B cell (primary cell): ENCODE measurements at places on chromosomes 12 and 14. TPM values are rescaled to one million over a fixed set of nuclear protein-coding genes. Genes with fewer than 3 reads are reported as not detected.
A peak's percentile ranks its signal among the peaks of the same experiment; 100 is the strongest.

GRCh38 chr12:4044101-4044500 lies 170.9 kb upstream of the PARP11 start:
- no peak overlapping the region for H3K27ac ChIP-seq
- no peak overlapping the region for H3K4me3 ChIP-seq
- H3K27me3 ChIP-seq = no peaks in the 10 kb centered on the region
- no peaks in the 10 kb centered on the region for H3K4me1 ChIP-seq
- DNase-seq = no peak

GRCh38 chr12:48988030-48988649 lies 10.0 kb downstream of the WNT1 start:
- DNase-seq = peak; percentile 76
- no peak overlapping the region for H3K27ac ChIP-seq
- H3K4me1 ChIP-seq = no peaks in the 10 kb centered on the region
- H3K27me3 ChIP-seq = peaks cover 51% of the 10 kb centered on the region
- no peak overlapping the region for H3K4me3 ChIP-seq

- no peak for DNase-seq
- H3K36me3 ChIP-seq = no peaks in the 10 kb centered on the region
- peak overlapping the region; percentile 75 for H3K27ac ChIP-seq
These were observed 3.8 kb downstream of the C14orf93 start for GRCh38 chr14:23006188-23006534.

DNA sequence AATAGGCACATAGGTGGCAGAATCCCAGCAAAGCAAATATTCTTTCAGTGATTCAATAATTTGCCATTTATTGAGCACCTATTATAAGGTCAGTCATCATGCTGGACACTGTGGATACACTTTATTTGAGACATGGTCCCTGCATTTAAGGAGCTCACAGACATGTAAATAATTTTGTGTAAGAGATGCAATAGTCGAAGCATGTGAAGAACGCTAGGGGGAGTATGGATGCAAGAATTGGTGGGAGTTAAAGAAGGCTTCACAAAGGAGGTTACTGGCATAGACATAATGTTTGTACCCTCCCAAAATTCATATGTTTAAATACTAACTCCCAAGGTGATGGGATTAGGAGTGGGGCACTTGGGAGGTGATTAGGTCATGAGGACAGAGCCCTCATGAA lies 260.6 kb upstream of the GARIN6 start:
- H3K36me3 ChIP-seq = no peaks in the 10 kb centered on the region
- DNase-seq = no peak
- H3K27ac ChIP-seq = no peak overlapping the region
- no peak overlapping the region for H3K4me3 ChIP-seq
- no peaks in the 10 kb centered on the region for H3K4me1 ChIP-seq

DNA sequence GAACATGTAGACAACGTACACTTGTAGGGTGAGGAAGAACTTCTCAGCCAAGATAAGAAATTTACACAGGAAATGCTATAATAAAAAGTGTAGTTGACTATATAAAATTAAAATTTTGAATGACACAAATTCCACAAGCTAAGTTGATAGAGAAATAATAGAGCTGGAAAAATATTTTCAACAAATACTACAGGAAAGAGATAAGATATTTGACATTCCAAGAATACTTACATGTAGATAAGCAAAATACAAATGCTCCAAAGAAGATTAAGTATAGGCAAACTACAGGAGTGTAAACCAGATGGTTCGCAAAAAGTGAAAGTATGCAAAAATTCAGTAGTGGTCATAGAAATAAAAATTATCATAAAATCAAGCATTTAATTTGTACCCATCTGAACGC lies 49.2 kb upstream of the ANP32D start:
- H3K27ac ChIP-seq = no peak overlapping the region
- no peaks in the 10 kb centered on the region for H3K4me1 ChIP-seq
- no peak for DNase-seq

DNA sequence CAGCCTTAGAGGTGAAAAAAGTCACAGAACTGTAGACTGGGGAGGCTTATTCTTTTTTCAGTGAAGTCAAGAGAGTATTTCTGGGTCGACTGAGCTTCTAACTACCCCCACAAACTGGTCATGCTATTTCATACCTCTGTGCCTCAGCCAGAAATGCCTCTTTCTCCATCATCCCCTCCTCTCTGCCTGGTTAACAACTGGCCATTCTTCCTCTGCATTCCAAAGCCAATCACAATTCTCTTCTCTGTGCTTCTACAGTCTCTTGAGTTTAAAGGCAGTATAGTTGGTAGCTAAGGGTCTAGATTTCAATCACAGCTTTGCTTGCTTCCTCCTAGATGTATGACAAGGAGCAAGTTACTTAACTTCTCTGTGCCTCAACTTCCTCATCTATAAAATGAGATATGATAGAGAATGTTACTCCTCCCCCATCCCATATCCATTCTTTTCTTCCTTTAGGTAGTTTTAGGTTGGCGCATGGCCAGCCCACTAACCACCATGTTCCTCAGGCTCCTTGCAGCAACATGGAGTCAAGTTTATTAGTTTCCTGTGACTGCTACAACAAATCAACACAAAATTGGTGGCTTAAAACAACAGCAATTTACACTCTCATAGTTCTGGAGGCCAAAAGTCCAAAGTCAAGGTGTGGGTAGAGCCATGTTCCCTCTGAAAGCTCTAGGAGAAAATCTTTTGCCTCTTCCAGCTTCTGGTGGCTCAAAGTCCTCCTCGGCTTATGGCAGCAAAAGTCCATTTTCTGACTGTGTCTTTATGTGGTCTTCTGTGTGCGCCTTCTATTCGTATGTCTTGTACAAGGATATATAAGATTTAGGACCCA lies 62.5 kb downstream of the ITPR2 start:
- H3K4me1 ChIP-seq = peaks cover 19% of the 10 kb centered on the region
- no peak overlapping the region for H3K4me3 ChIP-seq
- H3K36me3 ChIP-seq = peaks cover 2% of the 10 kb centered on the region
- no peak overlapping the region for H3K27ac ChIP-seq

The CLEC9A gene
- total RNA-seq = not detected in 2 replicates

- H3K4me1 ChIP-seq = no peaks in the 10 kb centered on the region
- H3K36me3 ChIP-seq = peaks cover 35% of the 10 kb centered on the region
- DNase-seq = no peak
- no peaks in the 10 kb centered on the region for H3K27me3 ChIP-seq
- no peak overlapping the region for H3K27ac ChIP-seq
These were observed 1.3 kb upstream of the TGM1 start for GRCh38 chr14:24264298-24264697.

- no peaks in the 10 kb centered on the region for H3K27me3 ChIP-seq
- no peaks in the 10 kb centered on the region for H3K36me3 ChIP-seq
- DNase-seq = no peak
These were observed 261.5 kb upstream of the CCDC196 start for GRCh38 chr14:66224492-66225178.

The PMEL gene
- 0.32 and 0.90 TPM in 2 replicates for total RNA-seq

DNA sequence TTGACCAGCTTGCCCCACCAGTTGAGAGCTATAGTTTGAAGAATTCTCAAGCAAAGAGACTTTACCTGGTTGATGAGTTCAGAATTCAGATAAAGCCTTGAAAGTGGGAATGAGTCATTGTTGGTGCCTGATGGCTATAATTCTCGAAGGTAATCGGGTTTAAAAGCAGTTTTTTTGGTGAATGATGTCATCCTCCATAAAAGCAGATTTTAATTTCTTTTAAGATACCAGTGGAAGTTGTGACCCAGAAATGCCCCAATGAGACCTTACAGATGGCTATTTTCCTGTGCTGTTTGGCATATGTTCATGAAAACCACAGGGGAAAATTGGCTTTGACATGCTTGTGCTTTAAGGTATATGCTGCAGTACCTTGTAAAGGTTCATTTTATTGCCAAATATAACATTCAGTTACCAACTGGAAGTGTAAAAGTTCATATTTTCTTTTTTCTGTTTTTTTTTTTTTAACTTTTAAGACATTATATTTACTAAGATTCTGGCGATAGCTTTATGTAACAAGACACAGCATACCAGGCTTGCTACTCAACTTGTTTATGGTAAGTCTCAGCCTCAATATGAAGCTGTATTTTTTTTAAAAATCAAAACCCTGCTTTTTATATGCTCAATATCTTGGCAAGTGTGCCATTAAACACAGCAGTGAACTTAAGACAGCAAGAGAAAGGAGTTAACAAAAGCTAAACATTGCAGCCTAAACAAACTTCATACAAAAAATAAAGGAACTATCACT lies 119.3 kb downstream of the LMNTD1 start:
- H3K27ac ChIP-seq = no peak overlapping the region
- no peaks in the 10 kb centered on the region for H3K27me3 ChIP-seq
- no peaks in the 10 kb centered on the region for H3K4me1 ChIP-seq
- no peak for DNase-seq
- H3K36me3 ChIP-seq = no peaks in the 10 kb centered on the region

The PSME1 gene
- 227 and 237 TPM in 2 replicates for total RNA-seq

GRCh38 chr14:35695647-35696046 lies 113.4 kb downstream of the RALGAPA1 start:
- H3K36me3 ChIP-seq = no peaks in the 10 kb centered on the region
- no peak overlapping the region for H3K27ac ChIP-seq
- no peak for DNase-seq

GRCh38 chr14:72692696-72693095 lies 201.2 kb downstream of the DPF3 start:
- DNase-seq = no peak
- H3K4me3 ChIP-seq = no peak overlapping the region
- no peaks in the 10 kb centered on the region for H3K27me3 ChIP-seq
- peaks cover 10% of the 10 kb centered on the region for H3K36me3 ChIP-seq
- no peaks in the 10 kb centered on the region for H3K4me1 ChIP-seq
- H3K27ac ChIP-seq = no peak overlapping the region

DNA sequence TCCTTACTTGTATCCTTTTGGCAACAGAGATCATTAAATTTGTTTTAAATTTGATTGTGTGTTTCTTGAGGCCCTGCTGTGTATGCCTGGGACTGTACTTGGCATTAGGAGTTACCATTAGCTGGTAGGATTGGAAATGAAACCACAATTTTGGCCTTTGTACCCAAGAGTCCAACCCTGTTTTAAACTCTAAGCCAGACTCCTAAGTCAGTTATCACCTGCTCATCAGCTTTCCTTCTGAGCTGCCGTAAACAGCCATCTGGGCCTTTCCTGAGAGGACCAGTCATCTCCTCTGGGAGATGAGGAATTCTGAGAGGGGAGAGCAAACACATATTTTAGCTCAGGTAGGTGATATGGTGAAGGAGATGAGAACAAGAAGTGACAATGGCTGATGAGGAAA lies 74.3 kb upstream of the SRSF5 start:
- peaks cover 62% of the 10 kb centered on the region for H3K4me1 ChIP-seq
- H3K4me3 ChIP-seq = no peak overlapping the region
- DNase-seq = no peak
- no peaks in the 10 kb centered on the region for H3K36me3 ChIP-seq

The C14orf180 gene
- total RNA-seq = not detected in 2 replicates

DNA sequence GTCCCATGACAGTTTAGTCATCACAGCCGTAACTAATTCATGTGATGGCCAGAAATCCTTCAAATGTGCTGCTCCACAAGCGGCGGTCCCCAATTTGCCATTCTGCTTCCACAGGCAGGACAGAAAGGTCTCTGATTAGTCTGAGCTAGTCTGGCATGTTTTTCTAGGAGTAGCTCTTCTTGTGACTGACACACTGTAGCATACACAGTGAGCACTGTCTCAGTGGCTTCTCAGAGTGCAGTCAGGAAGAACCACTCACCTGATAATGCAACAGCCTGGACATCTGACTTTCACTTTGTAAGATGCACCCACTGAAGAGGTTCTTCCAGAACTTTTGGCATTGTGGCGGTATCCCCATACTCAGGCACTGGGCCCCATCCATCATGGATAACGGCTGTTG lies 1266.2 kb downstream of the TMEM121 start:
- DNase-seq = no peak
- no peaks in the 10 kb centered on the region for H3K27me3 ChIP-seq
- no peak overlapping the region for H3K4me3 ChIP-seq
- peaks cover 5% of the 10 kb centered on the region for H3K4me1 ChIP-seq

The PLCZ1 gene
- total RNA-seq = not detected in 2 replicates
